ENCODE measurements at places on chromosomes 5 and 9.

DNA sequence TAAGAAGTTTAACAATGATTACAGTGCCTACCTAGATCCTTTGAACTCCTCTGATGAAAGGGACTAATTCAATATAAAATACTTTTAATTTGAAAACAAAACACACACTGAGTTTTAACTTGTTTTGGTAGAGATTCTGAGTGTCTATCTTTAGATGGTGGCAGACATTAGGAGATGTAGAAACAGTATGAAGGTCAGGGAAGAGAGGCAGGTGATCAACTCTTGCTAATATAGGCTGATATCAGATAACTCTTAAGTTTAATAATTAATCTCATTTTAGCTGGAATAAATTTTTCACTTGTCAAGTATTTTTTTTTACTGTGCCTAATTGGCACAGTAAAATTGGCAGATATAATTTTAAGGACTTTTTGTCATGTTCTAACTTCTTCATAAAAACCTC lies 30.8 kb downstream of the POC5 start:
- ATAC-seq = no peak

DNA sequence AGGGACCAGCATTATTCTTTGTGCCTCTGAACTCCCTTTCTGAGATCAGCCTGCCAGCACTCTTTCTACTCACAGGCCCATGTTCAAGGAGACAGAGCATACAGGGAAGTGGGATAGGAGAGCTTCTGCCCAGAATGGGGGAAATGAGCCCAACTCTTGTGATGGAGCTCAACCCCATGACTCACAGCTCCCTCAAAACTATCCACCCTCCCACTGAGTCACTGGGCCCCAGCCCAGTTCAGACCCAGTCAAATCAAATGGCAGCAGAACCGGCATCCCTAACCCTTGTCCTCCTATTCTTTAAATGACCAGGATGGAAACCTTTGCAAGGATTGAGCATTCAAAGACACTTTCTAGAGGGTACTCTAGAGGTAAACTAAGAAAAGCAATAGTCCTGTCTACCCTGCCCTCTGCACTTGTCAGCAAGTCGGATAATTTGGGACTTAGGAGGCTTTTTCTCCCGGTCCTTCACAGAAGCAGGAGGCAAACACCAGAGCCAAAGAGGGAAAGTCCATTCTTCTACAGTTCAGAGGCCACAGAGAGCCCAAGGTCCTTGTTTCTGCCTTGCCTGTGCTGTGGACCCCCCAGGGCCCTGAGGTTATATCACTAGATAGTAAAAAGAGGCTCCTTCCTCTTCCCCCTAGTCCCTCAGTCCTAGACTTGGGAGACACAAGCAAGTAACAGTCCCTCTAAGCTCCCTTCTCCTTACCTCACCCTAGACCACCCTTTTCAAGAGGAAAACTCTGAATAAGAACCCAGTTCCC lies 3.2 kb downstream of the ATOSB start:
- no peak for ATAC-seq

- no peak for ATAC-seq
These were observed 100.7 kb downstream of the CACNA1B start for GRCh38 chr9:137978262-137978714.

GRCh38 chr5:91296674-91297143 lies 86.4 kb downstream of the ARRDC3 start:
- no peak for ATAC-seq

GRCh38 chr5:142716963-142717362 lies 31.1 kb upstream of the FGF1 start:
- ATAC-seq = peak; percentile 79

DNA sequence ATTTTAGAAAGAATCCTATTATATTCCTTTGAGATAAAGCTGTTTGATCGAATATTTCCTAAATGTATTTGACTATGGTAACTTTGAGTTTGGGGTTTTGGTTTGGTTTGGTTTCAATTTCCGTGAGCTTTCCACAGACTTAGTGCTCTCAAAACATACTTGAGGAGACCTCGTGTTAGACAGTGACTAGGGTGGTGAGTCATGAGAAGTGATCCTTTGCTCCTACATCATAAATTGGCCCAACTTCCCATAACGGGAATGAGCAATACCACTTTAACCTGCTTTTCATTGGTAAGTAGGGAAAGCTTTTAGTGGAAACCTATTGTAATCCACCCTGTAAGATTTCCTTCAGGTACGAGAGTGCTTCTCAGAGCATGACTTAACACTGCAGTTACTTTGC lies 3.8 kb upstream of the RASEF start:
- ATAC-seq = no peak

GRCh38 chr9:126293522-126293889 lies 33.1 kb upstream of the MVB12B start:
- ATAC-seq = peak; percentile 35

DNA sequence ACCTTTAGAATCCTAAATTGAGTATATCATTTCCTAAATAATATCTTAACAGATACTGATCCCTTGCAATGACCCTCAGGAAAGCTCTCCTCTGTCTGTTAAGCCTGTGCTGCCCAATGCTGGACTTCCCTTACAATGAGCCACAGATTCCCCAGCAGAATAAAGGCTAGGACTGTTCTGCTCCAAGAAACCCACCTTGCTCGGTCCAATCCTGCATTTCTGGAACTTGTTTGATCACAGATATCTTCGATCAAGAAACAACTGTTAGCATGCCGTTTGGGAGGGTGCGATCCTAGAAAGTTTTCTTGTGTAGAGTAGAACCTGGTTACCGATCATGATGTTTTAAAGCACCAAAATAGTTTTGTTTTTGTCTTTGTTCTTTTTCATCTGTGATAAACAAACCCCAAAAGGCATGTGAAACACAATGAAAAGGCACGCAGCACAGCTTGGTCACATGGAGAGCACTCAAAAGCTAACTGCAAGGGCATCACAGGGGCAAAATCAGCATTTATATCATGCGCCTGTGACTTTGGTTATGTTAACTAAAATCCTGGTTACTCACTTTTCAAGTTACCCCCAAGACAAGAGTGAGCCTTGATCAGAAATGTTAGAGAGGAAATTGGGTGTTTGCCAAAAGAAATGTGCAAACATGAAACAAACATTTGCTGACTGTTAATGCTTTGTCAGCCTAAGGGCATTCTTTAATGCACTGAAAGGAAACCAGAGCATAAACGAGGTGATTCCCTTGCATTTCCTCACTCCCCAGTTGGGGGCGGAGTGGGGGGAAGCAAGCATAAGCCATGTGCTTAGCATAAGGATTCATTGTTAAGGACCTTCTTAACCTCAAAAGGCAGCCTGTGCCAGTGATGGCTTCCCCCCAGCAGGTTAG lies 61.9 kb upstream of the ADAMTS16 start:
- no peak for ATAC-seq

- no peak for ATAC-seq
These were observed 1953.1 kb upstream of the CDH6 start for GRCh38 chr5:29240379-29240778.

DNA sequence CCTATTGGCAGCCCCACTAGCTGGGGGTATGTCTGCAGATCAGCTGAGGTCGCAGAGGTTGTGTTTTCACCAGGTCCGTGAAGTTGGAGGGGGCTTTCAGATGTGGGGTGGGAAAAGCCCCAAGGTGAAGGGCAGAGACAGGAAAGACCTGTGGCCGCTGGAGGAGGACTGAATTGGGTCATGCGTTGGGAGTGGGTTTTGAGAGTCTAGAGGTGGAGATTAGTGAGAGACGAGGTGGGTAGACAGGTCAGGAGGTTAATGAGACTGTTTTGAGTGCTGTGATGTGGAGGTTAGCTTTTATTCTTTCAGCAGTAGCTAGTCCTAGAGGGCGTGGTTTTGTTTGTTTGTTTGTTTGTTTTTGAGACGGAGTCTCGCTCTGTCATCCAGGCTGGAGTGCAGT lies 10.3 kb downstream of the SNX30 start:
- ATAC-seq = no peak

DNA sequence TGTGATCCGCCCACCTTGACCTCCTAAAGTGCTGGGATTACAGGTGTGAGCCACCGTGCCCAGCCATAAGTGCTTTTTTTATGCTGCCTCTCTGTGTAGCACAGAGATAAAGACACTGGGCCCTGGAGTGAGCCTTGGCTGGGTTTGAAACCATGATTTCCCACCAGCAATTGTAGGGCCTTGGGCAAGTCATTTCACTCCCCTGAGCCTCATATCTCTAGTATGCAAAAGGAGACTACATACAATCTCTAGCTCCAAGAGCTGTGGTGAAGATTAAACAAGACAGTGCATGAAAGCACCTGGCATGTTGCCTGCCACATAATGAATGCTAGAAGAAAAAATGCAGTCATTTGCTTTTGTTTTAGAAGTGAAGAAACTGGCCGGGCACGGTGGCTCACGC lies 3.9 kb downstream of the FABP6 start:
- no peak for ATAC-seq

GRCh38 chr9:133461975-133462374 lies 2.2 kb downstream of the CACFD1 start:
- ATAC-seq = no peak

- ATAC-seq = no peak
These were observed 136.8 kb downstream of the TENT4A start for GRCh38 chr5:6850106-6850432.

- no peak for ATAC-seq
These were observed 35.1 kb downstream of the SMARCA2 start for GRCh38 chr9:2050236-2050635.

- no peak for ATAC-seq
These were observed 38.4 kb downstream of the ZSWIM6 start for GRCh38 chr5:61370506-61370905.

DNA sequence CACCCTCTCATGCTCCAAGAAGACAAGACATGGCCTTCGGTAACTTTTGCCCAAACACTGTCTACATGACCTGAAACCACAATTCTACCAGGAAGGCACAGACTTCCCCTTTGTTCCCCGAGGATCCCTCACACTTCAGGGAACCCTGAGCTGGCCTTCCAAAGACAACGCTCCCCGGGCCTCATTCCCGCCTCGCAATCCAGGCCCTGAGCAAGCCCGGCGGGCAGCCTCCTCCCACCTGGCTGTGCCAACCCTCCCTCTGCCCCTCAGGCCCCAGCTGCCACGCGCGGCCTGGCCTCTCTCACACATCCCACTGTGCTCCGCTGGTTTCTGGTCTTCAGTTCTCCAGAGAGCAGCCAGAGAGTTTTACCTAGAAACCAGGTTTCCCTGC lies 7.3 kb downstream of the QSOX2 start:
- ATAC-seq = no peak

GRCh38 chr9:127119320-127119709 lies 3.1 kb downstream of the ANGPTL2 start:
- ATAC-seq = no peak

DNA sequence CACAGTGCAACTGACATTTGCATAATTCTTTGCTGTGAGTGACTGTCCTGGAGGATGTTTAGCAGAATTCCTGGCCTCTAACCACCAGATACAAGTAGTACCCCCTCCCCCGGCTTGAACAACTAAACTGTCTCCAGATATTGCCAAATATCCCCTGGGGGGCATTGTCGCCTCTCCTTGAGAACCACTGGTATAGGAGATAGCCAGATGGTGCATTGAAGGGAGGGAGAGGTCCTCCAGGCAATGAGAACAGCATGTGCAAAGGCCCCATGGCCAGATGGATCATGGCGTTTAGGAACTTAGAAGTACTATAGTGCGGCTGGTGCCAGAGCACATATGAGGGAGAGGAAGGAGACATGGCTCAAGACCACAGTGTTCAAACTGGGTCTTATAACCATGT lies 18.9 kb upstream of the ORM1 start:
- no peak for ATAC-seq

DNA sequence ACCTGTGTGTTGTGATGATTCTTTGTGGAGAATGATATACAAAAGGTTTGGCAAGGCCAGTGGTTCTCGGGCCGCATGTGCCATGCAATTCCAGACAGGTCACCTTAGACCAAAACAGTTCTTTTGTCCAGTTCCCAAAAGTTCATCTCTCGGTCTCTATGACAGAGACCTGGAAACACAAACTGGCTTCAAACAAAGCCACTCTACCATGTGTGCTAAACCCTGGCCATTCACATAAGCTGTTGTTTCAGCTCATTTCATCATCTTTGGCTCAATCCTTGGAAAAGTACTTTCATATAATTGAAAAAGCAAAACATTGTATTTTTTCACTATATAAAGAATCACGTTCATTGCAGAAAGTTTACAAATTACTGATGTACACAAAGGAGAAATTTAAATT lies 210.5 kb upstream of the SEMA6A start:
- no peak for ATAC-seq

DNA sequence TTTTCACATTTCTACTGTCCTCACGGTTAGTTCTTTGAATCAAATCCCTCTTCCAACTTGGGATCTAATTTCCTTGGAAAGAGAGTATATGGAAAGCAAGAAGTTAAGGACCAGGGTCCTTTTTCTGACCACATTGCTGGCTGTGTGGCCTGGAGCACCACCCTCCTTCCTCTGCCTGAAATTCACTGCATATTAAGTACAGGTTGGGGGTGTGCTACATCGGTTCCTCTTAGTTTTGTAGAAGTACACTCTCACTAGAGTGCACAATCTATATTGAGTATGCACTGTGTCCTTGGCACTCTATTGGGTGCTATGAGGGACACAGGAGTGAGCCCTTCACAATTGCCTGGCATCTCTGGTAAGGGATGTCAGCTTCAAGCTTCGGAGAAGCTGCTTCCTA lies 53.8 kb upstream of the KLF9 start:
- no peak for ATAC-seq

DNA sequence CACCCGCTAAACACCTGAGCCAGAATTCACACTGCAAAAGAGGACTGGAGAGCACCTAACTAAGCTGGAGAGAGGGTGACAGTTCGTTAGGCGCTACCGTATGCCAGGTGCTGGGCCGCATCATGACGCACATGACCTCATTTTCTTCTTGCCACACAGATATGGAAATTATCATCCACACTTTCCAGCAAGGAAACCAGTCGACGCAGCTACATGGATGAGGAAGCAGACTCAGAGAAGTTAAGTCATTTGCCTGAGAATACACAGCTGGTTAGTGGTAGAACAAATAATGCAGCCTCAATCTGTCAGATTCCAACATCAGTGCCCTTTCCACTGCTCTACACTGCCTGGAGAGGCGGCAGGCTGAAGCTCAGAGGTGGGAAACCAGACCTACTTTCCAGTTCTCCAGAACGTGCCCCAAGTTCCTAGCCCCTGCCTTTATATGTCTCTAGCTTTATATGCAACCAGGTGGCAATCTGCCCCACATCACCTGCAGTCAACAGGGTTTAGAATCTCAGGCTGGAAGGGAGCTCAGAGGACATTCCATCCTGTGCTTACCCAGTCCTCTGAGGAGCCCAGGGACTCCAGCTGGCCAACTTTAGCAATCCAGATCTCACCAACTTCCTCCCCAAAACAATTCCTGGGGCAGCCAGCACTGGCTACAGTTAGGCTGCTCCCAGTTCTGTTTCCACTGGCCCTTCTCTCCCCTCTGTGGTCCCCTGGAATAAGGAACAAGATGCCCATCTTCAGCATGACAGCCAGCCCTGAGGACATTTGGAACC lies 8.8 kb downstream of the TNIP1 start:
- no peak for ATAC-seq

- ATAC-seq = no peak
These were observed 6.7 kb downstream of the ADRB2 start for GRCh38 chr5:148833122-148833521.

DNA sequence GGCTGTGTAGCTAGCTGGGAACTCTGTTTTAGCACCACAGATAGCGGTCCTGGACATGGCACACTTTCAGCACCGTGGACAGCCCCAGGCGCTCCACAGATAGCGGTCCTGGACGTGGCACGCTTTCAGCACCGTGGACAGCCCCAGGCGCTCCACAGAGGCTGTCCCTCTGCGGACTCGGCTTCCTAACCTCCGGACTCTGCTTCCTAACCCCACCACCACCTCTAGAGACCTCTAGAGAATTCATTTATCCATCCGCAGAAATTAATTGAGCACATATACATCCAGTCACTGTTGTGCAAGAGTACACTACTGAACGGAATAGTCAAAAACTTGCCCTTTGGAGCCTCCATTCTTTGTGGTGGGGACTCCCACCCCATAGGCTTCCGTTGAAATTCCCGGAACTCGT lies 27.4 kb downstream of the UNC5A start:
- peak; percentile 82 for ATAC-seq

Data from SK-N-SH treated with all-trans-retinoic acid at 6 μM for 48 hours (cell line).